ENCODE measurements at places on chromosomes 6 and 20.

- DNase-seq, result no peak
Measured at GRCh38 chr20:2234598-2235191, 61.1 kb upstream of the TGM3 start.

DNA sequence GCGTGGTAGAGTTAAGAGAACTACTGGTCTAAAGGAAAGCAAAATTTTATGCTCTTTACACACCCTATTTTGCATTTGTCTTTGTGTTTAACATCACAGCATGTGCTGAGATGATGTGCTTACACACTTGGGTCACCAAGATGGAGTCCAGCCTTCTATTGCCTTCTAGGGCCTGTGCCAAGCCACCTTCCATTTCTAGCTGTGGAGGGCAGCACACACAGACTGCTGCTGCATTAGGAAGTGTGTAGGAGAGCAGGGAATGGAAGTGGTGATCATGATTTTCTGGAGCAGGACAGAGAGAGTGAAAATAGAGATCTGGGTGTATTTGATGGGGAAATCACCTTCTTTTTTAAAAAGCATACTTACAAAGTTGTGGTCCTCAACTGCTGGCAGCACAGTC, 191.6 kb downstream of the SOX4 start:
- no peak for DNase-seq

- DNase-seq, result no peak
Measured at GRCh38 chr6:3209114-3210023, 18.1 kb downstream of the TUBB2B start.

DNA sequence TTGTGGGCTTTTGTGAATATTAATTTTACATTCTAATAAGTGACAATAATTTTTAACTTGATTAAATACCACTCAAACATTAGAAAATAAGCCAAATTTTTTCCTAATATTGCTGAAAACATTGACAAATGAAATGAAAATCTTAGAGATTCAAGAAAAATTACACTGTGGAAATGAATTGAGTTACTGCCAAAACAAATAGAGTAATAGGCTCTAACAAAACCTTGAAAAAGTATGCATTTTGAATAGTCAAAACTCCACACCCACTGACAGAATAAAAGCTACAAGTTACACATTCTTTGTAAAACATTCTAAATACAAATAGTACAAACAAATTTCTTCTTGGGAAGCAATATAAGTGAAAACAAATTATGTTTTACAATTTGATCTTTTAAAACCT, 5.9 kb downstream of the TBX18 start:
- DNase-seq, result no peak

- peak; percentile 82 for DNase-seq
Measured at GRCh38 chr6:26195376-26195923, 108.2 kb downstream of the HFE start.

Data from activated gamma-delta T cell treated with Interleukin-2 at 50 U/mL for 16 hours (primary cell).